ENCODE measurements at places on chromosomes 4 and X.
A peak's percentile ranks its signal among the peaks of the same experiment; 100 is the strongest.

GRCh38 chrX:11412715-11413623 lies 119.8 kb downstream of the AMELX start:
- no peak for DNase-seq

DNA sequence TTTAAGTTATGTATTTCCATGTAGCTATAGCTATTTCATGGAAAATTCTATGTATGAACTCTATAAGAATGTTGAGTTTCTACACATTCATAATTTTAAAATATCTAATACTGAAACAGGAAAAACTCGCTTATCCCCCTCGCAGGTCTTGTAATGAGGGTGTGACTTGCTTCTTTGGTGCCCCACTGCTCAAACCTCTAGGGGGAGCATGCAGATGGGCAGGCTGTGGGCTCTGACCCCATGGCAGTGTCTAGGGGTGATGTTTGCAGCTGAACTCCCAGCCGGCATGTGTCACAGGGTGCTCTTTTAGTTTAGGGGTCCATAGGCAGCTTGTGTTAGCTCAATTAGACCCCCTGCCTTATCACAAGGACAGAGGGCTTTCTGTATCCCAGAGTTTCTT lies 1825.7 kb upstream of the ADGRL3 start:
- DNase-seq, result no peak

- DNase-seq, result no peak
These were observed 5.4 kb downstream of the LEF1 start for GRCh38 chr4:108163351-108163750.

DNA sequence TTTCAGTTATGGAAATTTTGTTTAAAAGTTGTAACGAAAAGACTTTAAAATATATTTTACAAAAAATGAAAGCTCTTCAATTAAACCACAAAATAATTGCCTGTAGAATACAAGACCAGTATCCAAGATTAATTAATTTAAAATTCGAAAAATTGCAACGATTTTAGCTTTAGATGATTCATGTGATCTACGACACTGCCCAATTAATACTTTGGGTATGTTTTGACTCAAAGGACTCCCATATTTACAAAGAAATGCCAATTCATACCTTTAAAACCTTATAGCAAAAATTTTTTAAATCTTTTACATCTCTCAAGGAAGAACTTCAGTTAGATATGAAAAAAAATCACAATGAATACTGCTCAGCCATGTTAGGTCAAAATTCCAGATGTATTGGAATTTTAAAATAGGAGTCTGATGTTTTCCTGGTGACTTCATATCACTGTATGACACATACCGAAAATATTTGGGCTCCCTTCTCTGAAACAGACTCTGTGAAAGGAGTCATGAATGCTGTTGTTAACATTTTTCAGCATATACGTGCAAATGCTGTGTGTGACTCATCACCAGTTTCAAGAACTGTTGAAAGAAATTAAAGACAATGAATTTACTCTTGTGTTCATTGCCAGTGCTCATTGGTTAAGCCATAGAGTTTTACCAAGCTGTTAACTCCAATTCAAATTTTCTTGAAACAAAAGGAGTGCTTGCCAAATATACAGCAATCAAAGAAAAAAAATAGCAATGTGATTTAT lies 13.8 kb upstream of the SMS start:
- DNase-seq, result peak; percentile 76
